ENCODE measurements at places on chromosomes 6 and 20.

DNA sequence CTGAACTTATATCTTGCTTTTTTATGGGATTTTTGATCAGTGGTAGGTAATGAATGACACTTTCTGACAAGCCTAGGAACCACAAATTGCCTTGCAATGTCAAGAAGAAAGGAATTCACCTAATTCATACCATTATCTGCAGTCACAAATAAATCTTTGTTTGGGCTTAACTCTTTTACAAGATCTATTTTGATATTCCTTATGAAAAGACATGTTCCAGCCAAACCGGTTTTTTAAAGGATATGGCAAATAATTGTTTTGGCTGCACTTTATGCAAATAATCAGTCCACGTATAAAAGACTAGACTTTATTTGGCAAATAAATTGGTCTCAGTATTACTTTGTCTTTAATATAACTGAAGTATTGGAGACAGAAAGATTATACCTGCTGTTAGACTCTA is 771.7 kb upstream of the ADGRB3 start:
- no peak for DNase-seq

DNA sequence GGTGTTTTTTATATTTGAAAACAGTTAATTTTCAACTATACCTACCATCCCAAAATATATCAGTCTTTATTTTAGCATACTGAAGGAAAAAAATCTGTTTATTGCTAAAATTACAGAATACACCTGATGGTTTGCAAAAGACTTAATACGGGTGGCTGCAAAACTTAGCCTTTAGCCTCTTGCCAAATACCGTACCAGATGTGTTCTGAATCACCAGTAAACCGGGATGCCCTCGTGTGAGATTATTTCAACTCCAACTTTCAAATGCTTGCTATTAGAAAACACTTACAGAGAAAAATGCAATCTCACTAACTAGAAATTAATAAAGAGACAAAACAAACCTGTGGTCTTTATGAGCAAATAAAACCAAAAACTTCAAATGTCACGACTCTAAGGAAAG is 36.0 kb downstream of the REV3L start:
- DNase-seq, result no peak

- no peak for DNase-seq
Measured at GRCh38 chr6:79494841-79495240, 42.4 kb downstream of the LCA5 start.

DNA sequence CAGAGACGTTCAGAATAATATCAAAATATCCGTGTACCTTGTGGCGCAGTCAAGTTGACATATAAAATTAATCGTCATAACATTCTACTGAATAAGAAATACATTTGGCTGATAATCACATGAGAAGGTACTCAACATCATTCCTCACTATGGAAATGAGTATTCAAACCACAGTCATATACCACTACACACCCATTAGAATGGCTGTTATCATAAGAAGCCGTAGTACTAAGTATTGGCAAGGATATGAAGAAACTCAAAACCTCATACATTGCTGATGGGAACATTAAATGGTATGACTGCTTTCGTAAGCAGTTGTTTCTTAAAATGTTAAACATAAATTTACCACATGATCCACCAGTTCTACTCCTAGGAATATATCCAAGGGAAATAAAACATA is 244.7 kb downstream of the CDKAL1 start:
- DNase-seq, result no peak

GRCh38 chr6:157479464-157480303 is 98.7 kb downstream of the ZDHHC14 start:
- no peak for DNase-seq

GRCh38 chr6:52000064-52000463 is 87.3 kb downstream of the PKHD1 start:
- DNase-seq, result no peak

- DNase-seq, result no peak
Measured at GRCh38 chr6:145147981-145148749, 587.2 kb downstream of the EPM2A start.

DNA sequence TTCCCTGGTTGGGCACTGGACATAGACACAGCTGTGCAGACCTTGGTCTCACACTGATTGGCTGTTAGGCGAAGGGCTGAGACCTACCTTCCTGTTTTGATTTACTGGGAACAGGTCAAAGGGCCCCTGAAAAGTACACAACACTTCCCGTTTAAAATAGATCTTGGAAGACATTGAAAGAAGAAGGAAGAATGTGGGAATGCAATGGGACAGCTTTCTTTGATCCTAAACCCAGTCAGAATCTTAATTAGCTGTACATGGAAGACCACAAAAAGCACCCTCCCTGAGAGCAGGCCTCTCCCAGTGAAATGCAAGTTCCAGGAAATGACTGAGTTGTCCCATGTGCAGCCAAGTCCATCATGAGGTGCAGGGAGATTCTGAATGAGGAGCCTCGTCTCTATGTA is 83.6 kb upstream of the EXOC2 start:
- DNase-seq, result no peak

DNA sequence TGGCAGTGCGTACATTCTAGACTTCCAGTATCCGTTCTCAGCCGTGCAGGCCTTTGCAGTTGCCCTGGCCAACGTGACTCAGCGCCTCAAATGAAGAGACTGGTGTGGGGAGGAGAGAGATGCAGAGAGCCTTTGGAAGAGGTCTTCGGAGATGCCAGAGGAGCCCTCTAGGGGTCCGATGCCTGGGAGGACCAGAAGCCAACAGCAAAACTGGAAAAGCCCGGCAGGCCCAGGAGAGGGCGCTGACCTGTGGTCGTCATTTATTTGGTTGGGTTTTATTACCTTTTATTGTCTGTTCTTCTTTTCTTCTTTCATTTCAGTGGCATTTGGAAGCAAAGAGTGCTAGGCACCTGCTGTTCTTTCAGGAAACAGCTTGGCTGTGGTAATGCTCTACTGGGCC is 53.3 kb upstream of the TMEM181 start:
- no peak for DNase-seq

GRCh38 chr6:16754274-16754673 is 7.0 kb downstream of the ATXN1 start:
- DNase-seq, result no peak

DNA sequence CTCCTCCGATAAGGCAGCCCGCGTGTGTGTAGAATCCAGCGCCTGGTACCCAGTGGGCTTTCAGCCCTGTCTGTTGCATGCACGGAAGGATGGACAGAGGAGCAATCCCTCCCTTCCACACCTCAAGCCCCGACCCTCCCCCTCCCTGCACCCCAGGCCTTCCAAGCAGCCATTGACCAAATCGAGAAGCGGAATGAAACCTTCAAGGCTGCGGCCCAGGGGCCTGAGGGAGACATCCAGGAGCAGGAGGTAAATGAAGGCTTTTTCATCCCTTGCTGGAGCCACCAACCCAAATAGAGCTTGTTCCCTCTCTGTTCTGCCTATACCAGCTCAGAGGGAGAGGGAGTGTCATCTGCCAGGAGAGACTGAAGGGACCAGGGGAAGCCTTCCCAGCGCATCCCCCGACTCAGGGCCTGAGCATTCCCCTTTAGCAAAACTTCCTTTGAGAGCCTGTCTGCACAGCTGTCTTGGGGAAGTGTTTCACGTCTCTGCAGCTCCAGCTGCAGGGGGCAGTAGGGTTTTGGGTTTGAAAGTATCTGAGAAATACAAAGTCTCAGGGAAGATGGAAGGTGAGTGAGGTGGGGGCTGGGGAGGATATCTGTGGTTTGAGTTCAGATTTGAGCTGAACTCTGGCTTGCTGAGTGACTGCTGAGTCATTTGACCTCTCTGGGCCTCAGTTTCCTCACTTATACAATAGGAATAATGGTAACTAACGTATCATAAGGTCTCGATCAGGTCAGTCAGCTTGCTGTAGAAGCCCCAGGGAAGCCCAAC is 16.1 kb downstream of the FGD2 start:
- DNase-seq, result peak; percentile 61

- DNase-seq, result no peak
Measured at GRCh38 chr6:106177786-106178185, 91.7 kb downstream of the PRDM1 start.

GRCh38 chr6:123747515-123747914 is 56.1 kb upstream of the NKAIN2 start:
- no peak for DNase-seq

GRCh38 chr20:58388882-58389323 is at the start of gene VAPB:
VAPB (plus strand) TSS chr20:58389229; CDS start chr20:58389460, 231 bp downstream.
- DNase-seq, result peak; percentile 97

GRCh38 chr6:148343047-148343782 is 577 bp downstream of the SASH1 start:
- no peak for DNase-seq

- DNase-seq, result peak; percentile 21
Measured at GRCh38 chr6:148144917-148145521, 197.6 kb upstream of the SASH1 start.

- DNase-seq, result no peak
Measured at GRCh38 chr20:24938498-24938897, 10.6 kb upstream of the CST7 start.

- no peak for DNase-seq
Measured at GRCh38 chr20:25223179-25223661, 24.7 kb upstream of the PYGB start.

GRCh38 chr20:17933121-17933520 is 35.5 kb downstream of the SNX5 start:
- no peak for DNase-seq

- no peak for DNase-seq
Measured at GRCh38 chr6:39961178-39961577, 26.9 kb upstream of the MOCS1 start.

GRCh38 chr6:169949511-169950097 is 198.2 kb downstream of the ERMARD start:
- no peak for DNase-seq

DNA sequence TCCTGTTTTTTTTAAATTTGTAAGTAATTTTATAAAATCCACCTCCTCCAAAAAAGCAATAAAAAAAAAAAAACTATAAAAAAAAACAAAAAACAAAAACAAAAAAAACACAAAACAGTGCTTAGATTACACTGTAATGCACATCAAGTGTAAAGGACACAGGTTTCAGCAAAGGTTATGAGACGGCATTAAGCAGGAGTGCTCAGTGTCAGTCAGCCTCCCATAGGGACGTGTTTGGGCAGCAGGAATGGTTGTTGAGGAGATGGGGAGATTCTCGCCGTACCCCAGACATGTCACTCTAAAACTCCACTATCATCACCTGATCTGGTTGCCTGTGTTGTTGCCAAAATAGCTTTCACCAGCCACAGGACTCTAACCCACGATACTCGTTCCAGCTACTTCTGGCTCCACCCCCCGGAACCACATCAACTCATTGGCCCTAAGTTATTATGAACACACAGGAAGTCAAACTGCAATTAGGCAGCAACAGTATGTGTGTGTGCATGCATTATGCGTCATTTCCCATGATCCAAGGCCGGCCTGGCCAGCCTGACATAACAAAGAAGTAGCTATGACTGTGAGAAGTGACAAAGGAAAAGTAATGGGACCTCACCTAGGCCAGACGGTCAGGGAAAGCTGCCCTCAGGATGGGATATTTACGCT is 28.7 kb downstream of the ECT2L start:
- DNase-seq, result no peak

GRCh38 chr20:6524305-6524704 is 243.2 kb upstream of the BMP2 start:
- DNase-seq, result no peak

- no peak for DNase-seq
Measured at GRCh38 chr6:90131125-90131524, 165.5 kb downstream of the BACH2 start.

DNA sequence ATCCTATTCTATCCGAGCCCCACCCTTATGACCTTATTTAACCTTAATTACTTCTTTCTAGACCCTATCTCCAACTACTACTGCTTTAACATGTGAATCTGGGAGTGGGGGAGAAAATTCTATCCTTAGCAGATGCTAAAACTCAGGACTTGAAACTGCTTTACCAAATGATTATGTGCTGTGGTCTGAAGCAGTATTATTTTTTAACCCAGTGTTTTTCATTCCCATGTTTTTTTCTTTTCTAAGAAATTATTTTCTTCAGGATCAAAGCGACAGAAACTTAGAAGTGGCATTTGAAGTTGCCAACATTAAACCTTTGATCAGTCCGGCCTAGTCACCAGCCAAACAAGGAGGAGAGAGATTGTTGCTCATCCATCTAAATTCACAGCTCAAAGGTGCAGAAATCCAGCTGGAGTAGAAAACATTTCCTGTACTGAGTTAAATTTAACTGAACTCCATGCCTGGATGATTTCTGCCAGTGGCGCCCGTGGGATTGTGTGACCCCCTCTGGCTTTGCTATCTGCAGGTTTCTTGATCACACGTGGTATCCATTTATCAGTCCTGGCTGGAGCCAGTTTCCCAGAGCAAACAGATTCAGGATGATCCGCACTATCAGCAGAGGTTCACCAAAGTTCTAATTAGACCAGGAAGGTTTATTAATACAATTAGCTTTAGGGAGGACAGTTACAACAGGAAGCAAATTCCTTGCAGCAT is 300.5 kb downstream of the PLCB1 start:
- DNase-seq, result no peak

- no peak for DNase-seq
Measured at GRCh38 chr6:18185624-18186023, 30.4 kb downstream of the KDM1B start.

All from effector memory CD8-positive, alpha-beta T cell (primary cell).